ENCODE measurements at places on chromosomes 13 and 19.
A peak's percentile ranks its signal among the peaks of the same experiment; 100 is the strongest.

DNA sequence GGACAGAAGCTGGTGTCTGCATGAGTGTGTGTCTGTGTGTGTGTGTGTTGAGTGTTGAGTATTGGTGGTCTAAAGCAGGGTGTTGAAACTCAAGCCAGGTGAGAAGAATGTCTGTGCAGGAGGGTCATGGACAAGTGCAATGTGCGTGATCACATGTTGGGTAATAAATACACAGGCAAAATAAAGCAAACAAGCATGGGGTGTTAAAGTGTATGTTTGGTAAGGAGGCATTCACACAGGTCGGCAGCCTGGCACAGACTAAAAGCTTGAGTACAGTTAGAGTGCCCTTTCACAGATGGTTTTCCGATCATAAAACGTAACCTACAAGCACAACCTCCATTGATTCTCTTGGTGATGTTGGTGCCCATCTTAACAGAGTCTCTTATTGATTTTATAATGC is 476.9 kb upstream of the KLHL1 start:
- DNase-seq = no peak

DNA sequence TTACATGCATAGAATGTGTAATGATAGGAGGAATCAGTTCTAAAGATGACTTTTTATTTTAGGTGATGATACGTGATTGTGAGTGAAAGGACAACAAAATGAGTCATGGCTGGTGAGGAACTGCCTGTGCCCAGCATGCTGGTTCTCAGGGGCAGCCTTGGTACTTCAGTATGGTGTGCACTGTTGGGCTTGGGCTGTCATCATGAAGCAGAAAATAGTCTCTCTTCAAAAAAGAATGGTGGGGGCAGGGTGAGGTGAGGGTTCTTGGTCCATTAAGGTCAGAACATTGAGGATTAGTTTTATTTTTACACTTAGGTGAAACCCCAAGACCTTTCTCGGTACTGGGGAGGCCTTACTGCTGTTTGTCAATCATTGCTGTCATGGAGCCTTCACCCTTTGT is 309.5 kb downstream of the MTUS2 start:
- DNase-seq = no peak

DNA sequence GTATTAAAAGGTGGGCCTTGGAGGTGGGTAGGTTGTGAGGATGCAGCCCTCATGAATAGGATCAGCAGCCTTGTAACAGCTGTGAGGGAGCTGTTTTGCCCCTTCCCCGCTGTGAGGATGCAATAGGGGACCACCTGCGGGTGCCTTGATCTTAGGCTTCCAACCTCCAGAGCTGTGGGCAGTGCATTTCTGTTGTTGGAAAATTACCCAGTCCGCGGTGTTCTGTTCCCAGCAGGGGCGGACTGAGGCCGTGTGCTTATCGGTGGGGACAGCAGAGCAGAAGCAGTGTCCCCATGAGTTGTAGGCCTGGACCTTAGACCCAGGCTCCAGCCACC is 54.8 kb upstream of the TEX29 start:
- no peak for DNase-seq

GRCh38 chr19:16382775-16383543 is 58.3 kb downstream of the KLF2 start:
- peak; percentile 55 for DNase-seq

All from stimulated activated CD8-positive, alpha-beta memory T cell treated with anti-CD3 and anti-CD28 coated beads, Interleukin-7, amount 100 ng/mL, for 1 hour (primary cell).